Stromal cell of bone marrow (primary cell): ENCODE measurements at places on chromosomes 11 and 22.

GRCh38 chr11:113885897-113886296, 10.5 kb upstream of the USP28 start:
- no peak for DNase-seq

GRCh38 chr11:134486106-134486505, 74.1 kb upstream of the B3GAT1 start:
- DNase-seq, result no peak

- no peak for DNase-seq
Observed at GRCh38 chr11:58771458-58771855, 39.7 kb upstream of the GLYAT start.

GRCh38 chr11:37076866-37077265, 478.8 kb upstream of the RAG2 start:
- no peak for DNase-seq

- DNase-seq, result no peak
Observed at GRCh38 chr11:35553021-35553420, 27.6 kb upstream of the PAMR1 start.
